Hepatic stellate cell (primary cell): ENCODE measurements at places on chromosomes 3 and 15.
A peak's percentile ranks its signal among the peaks of the same experiment; 100 is the strongest.

GRCh38 chr3:175107995-175108394, 248.9 kb downstream of the NAALADL2 start:
- no peak for DNase-seq

DNA sequence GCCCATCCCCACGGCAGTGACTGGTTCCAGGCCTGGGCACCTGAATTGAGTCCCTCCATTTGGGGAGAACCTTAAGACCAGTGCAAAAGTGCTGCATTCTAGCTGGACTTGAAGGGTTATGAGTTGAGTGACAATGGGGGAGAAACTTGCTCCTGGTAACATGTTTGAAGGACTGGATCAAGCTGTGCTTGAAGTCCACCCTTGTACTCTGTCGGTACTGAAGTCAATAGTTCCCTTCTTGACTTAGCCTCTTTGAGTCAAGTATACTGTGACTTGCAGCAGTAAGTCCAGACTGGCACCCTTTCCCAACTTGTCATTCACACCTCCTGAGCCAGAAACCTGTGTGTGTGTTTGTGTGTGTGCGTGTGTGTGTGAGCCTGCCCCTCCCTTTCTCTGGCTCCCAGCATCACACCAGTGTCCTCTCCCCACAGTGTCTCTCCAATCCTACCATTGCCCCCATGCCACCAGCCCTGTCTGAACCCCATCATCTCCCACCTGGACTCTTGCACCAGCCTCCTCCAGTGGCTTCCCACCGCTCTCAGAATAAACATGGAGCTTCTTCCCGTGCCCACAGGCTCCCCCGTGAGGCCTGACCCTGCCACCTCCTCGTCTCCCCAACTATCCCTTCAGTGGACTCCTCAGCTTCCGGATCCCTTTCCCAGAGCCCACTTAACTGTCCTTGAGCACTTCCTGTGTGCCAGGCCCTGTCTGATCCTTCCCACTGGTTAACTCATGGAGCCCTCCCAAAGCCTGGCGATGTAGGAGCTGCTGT, 10.2 kb upstream of the FBLN2 start:
- DNase-seq, result no peak

DNA sequence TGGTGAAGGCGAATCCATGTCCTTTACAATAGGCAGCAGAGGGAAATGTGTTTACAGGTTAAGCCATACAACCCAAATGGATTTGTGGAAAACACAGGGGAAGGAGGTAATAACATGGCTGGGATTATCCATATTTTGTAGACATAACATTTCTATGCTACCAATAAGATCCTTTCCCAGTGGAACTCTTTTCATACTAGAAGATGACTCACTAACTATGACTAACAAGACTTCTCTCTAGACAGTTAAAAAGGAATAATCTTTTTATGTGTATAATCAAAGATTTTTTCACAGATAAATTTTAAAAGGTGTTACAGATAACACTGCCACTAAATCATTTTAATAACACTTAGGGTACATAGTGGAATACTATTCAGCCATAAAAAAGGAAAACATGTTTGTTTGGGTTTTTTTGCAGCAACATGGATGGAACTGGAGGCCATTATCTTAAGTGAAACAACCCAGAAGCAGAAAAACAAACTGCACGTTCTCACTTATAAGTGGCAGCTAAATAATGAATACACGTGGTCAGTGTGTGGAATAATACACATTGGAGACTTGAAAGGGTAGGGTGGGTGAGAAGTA, 39.6 kb downstream of the VPS13C start:
- DNase-seq, result peak; percentile 14

DNA sequence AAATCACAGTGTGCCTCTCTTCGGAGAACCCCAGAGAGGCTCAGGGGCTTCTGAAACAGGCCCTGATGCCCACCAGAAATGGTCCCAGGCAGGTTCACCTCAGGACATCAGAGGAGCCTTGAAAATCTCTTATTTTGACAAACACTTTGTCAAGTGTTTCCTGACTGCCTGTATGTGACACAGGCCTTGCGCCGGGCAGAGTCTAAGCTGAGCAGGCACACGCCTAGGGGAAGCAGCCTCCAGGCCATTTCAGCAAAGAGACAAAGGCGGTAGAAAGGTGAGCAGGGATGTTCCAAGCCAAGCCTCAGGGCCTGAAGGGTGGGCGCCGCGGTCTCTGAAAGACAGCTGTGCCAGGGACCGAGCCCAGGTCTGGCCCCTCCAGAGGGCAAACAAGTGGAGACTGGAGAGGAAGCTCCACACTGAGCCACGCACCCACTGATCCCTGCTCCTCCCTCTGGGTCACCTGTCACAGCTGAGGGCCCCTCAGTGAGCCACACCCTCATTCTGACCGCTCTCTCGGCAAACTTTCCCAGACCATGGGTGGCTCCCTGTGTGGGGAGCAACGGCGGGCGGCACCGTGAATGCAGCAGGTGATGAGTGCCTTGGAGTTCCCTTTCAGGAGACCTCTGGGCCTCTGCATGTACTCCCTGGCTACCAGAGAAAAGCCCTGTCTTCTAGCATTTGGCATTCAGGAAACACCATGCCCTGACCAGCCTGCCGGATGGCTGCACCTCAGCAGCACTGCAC, 136.1 kb downstream of the ADAMTS17 start:
- no peak for DNase-seq

GRCh38 chr3:159654183-159655134, 334.2 kb upstream of the IL12A start:
- no peak for DNase-seq

DNA sequence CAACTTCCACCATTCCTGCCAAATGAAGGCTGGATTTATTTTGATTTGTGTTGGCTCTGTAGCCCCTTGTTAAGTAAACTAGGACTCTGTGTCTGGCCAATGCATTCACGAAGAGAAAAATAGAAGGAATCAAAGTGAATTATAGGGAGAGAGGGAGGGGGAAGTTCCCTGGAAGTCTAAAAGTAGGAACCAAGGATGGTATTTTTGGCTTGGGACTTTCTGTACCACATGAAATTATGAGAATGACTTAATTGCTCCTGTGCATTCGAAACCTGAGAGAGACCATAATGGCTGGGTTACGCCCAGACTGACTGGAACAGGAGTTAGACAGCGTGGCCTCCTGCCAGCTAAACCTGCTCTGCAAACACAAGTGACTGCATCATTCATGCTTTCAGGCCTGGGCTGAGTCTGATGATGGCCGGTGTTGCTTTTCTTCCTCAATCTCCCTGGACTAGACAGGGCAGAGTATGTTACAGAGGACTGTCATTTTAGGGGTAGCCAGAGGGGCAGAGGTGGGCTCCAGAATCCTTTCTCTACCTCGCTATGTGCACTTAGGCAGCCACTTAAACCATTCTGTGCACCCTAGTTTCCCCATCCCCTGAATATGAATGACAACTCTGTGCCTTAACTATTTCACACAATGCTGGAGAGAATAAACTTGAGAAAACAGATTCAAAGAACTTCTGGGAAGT, 58.9 kb downstream of the MYO1E start:
- DNase-seq, result no peak

GRCh38 chr3:51681453-51681852, 10.4 kb downstream of the TEX264 start:
- peak; percentile 50 for DNase-seq

GRCh38 chr3:143070977-143071551, 48.5 kb upstream of the CHST2 start:
- DNase-seq, result peak; percentile 87

DNA sequence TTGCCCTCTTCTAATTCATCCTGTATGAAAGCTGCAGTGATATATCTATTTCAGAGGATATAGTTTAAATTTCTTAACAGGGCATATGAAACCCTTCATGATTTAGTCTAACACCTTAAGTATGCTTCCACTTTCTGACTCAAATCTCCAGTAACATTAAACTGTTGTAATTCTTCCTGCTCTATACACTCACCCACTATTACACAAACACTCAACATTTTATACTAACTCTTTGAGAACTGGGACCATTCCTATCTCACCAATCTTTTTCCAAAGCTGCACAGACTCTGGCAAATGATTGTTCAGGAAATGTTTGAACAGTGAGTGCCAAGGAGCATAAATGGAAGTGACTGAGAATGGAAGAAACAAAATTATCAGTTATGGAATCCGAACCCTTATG, 560.4 kb upstream of the DPPA4 start:
- no peak for DNase-seq
